NCI-H1092 (cell line): ENCODE measurements at places on chromosomes 5 and 9.

GRCh38 chr5:87751824-87752223, 339.1 kb upstream of the CCNH start:
- DNase-seq: no peak

DNA sequence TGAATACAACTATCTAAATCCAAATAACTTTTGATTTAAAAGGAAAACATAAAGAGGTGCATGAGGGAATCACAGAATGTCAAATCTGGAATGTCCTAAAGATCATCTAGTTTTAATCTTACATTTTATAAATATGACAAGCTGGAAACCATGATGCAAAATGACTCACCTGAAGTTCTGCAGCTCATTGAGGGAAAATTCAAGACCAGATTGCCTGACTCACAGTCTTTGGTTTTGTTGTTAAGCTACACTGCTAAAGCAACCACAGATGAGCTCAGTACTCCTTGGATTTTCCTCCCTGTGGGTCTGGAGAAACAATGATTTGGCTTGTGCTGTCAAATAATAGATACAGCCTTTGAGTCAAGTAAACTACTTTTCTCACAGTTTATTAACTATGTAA, 19.1 kb upstream of the EDIL3 start:
- no peak for DNase-seq

GRCh38 chr5:136435946-136436543, 70.7 kb upstream of the TRPC7 start:
- no peak for DNase-seq

GRCh38 chr9:111986035-111986556, 89.5 kb downstream of the UGCG start:
- DNase-seq: no peak

- DNase-seq: no peak
Measured at GRCh38 chr9:114344692-114345091, 15.0 kb downstream of the ORM2 start.

- DNase-seq: no peak
Measured at GRCh38 chr5:120464627-120465435, 731 bp downstream of the PRR16 start.

DNA sequence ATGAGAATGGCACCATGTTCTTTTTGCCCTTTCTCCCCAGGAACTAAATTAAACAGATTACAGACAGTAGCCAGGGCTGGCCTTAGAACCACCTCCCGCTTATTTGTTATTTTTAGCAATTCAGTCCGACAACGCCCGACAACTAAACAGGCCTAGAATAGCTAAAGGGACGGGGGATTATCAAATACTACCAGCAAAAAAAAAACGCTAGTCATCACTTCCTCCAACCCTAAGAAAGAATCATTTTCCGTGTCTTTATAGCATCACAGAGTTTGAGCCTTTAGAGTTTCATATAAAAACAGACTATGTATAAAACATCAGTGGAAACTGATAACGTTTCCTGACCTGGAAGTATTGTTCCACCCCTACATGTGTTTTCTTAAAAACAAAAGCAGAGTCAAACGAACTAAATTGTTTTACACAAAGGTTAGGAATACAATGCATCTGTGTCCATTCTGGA, 35.3 kb downstream of the PFDN1 start:
- DNase-seq: no peak

DNA sequence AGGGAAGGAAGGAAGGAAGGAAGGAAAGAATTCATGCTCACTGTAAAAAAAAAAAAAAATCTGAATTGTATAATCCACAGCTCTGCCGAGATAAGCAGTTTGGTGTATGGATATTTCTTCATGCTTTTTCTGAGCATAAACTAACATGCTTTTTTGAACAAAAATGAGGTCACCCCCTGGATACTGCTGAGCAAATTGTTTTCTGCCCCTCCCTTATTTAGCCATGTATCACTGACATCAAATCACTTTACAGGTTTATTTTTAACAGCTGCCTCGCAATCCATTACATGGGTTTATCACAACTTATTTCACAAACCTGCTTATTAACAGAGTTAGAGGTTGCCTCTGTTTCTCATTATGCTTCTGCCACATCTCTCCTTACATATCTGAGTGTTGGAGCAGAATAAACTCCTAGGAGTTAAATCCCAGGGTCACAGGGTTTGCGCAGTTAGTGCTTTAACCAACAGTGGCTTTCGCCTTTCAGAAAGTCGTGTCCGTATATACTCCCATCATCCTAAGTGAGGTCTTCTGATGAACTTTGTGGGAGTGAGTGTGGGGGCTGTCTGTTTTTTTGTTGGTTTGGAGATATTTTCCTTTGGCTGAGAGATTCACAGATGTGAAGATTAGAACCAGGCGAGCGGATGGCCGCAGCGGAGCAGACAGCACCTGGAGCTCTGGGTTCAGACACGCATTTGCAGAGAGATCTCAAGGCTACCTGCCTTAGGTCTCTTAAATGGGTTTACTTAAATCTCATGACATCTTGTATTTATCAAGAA, 57.7 kb downstream of the AK8 start:
- DNase-seq: no peak

GRCh38 chr9:21729648-21730047, 72.8 kb upstream of the MTAP start:
- DNase-seq: no peak
